ENCODE measurements at places on chromosomes 12 and 14. TPM values are rescaled to one million over a fixed set of nuclear protein-coding genes. Genes with fewer than 3 reads are reported as not detected.

DNA sequence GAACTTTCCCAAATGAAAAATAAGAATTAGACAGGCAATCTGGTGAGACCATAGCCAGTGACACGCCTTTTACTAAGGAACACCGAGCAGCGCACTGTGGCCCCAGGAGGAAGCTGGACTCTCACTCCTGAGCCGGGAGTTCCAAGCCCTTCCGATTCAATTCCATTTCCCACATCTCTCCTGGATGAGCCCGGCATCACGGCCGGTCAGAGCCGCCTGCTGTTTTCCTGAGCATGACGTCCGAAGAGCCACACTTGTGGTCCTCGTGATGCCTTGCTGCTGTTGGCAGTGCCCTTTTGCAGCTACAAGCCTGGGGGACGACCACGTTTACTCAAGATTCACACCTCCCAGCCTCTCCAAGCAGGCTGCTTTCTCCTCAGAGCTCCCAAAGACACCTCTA is 40.8 kb downstream of the FBXL14 start:
- H3K4me3 ChIP-seq = no peak overlapping the region
- no peak overlapping the region for H3K27ac ChIP-seq
- no peaks in the 10 kb centered on the region for H3K27me3 ChIP-seq
- DNase-seq = no peak
- no peaks in the 10 kb centered on the region for H3K36me3 ChIP-seq
- H3K4me1 ChIP-seq = no peaks in the 10 kb centered on the region

GRCh38 chr12:40508421-40508820 is 183.8 kb upstream of the CNTN1 start:
- H3K27ac ChIP-seq = no peak overlapping the region
- H3K4me3 ChIP-seq = no peak overlapping the region
- H3K27me3 ChIP-seq = no peaks in the 10 kb centered on the region
- H3K36me3 ChIP-seq = no peaks in the 10 kb centered on the region
- no peaks in the 10 kb centered on the region for H3K4me1 ChIP-seq

- no peaks in the 10 kb centered on the region for H3K4me1 ChIP-seq
- H3K36me3 ChIP-seq = no peaks in the 10 kb centered on the region
- no peak overlapping the region for H3K4me3 ChIP-seq
- H3K27ac ChIP-seq = no peak overlapping the region
- DNase-seq = no peak
These were observed 12.9 kb downstream of the EXOC3L4 start for GRCh38 chr14:103107455-103107854.

GRCh38 chr12:54759751-54760150 is 94.6 kb upstream of the MUCL1 start:
- no peaks in the 10 kb centered on the region for H3K36me3 ChIP-seq
- H3K27me3 ChIP-seq = no peaks in the 10 kb centered on the region
- H3K4me3 ChIP-seq = no peak overlapping the region
- H3K4me1 ChIP-seq = no peaks in the 10 kb centered on the region
- no peak for DNase-seq

DNA sequence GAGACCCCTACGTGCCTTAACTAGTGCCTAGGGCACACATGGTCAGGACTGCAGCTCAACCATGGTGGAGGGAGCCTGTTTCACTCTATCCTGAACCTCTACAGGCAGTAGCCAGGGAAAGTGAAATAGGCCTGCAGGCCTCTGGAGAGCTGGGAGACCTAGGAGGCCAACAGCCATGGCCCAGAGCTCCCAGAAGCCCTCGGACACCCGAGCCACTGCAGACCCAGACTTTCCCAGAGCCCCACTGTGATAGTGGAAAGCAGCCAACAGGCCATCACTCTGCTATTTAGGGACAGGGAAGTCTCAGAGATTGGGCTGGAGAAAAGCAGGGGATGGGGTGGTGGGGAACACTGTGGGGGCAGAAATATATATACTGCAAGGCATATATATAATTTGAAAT is 56.5 kb upstream of the ZFP36L1 start:
- no peak for DNase-seq
- H3K4me1 ChIP-seq = no peaks in the 10 kb centered on the region
- no peaks in the 10 kb centered on the region for H3K36me3 ChIP-seq
- no peak overlapping the region for H3K4me3 ChIP-seq
- no peaks in the 10 kb centered on the region for H3K27me3 ChIP-seq
- H3K27ac ChIP-seq = no peak overlapping the region

GRCh38 chr12:71558445-71558844 is 105.2 kb downstream of the ZFC3H1 start:
- H3K27me3 ChIP-seq = no peaks in the 10 kb centered on the region
- no peak for DNase-seq
- H3K4me1 ChIP-seq = no peaks in the 10 kb centered on the region
- no peak overlapping the region for H3K27ac ChIP-seq
- H3K36me3 ChIP-seq = no peaks in the 10 kb centered on the region

Gene CD4
- 7.3 TPM for total RNA-seq

Gene PIWIL1
- total RNA-seq = not detected

Gene OR6C3
- not detected for total RNA-seq

Data from right atrium auricular region (tissue), 2 donors.